Activated T-cell treated with anti-CD3 and anti-CD28 coated beads for 48 hours (primary cell): ENCODE measurements at places on chromosomes 5 and 9.

DNA sequence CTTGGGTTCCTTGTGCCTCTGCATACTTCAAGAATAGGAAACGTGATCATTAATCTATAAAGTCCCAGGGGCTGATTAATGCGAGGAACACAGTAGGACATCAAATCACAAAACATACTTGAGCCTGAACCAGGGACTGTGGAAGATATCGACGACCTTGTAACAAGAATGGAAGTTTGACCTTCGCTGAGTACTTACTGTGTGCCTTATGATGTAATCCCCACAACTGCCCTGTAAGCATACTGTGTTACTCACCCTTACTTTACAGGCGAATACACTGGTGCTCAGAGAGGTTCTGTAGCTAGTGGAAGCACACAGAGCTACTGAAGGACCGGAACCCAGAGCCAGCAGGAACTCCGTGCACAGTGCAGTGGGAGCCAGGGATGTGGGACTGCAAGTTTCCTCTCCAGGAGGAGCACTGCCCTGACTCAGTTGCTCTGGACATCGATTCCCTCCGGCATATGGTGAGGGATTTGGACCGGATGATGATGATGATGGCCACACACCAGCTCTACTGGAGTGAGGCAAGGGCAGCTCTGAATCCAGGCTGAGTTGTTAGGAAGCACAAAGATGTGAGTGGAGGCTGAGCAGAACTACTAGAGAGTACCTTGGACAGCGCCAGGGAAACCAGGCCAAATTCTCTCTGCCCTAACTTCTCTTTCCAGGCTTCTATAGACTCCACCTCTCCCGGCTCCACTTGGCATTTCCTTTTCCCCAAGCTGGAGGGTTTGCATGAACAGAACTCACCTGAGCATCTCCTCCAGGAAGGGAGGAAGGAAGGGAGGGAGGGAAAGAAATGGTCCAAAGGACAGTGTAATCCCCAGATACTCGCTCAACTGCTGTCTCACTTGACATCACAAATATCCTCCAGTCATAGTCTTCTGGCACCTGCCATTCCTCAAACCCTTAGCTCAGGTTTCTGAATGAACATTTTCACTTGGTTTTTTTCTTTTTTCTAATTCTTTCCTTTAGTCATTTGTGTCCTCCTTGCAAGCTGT lies 1.5 kb upstream of the GABBR2 start:
- DNase-seq: no peak

DNA sequence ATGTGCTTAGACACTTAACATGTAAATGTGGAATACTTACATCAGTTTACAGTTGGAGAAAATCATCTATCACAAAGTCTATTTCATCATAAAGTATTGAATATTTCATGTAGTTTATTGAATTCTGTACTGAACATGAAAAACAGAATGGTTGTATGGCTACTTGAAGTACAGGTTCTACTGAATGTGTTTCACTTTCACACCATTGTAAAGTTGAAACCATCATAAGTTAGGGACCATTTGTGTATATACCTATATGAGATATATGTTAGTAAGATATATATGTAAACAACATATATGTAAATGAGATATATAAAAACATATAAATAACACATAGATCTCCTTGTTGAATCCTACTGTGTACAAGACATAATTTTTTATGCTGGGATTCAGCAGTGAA lies 63.0 kb upstream of the TAF11L2 start:
- no peak for DNase-seq

DNA sequence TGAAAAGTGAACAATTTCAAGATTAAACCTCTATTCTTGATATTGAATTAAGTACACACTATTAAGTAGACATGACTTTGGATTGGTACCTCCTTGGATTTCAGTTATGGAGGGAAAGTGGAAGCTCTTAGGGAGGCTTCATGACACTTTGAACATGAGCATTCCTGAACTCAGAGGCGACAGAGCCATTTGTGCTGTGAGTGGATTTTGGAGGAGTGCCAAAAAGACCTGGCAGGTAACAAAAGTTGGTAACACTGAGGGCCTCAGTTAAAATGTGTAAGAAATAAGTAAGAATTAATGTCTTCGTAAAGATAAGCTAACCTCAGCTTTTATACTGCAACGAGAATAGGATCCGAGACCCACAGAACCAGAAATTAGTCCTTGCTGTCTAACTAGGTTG lies 356.7 kb downstream of the ARRDC3 start:
- no peak for DNase-seq

DNA sequence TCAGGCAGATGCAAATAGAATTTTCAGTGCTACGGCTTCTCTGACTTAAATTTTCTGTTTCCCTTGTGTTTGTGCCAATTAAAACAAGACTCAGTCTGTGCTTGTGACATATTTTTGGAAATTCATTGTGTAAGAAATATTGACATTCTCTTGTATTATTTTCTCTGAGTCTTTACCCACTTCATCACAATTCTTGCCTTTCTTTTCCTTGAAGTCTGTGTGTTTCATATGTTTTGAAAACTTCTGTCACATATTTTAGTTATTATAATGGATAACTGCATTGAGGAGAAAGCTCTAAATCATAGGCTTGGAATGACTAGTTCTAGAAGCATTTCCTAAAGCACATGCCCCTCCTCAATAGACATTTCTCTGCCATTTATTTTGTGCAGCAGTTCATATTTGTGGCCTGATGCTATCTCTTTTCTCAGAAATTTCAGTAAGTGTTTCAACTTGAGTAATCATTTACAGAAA lies 206.6 kb downstream of the PALM2AKAP2 start:
- no peak for DNase-seq

DNA sequence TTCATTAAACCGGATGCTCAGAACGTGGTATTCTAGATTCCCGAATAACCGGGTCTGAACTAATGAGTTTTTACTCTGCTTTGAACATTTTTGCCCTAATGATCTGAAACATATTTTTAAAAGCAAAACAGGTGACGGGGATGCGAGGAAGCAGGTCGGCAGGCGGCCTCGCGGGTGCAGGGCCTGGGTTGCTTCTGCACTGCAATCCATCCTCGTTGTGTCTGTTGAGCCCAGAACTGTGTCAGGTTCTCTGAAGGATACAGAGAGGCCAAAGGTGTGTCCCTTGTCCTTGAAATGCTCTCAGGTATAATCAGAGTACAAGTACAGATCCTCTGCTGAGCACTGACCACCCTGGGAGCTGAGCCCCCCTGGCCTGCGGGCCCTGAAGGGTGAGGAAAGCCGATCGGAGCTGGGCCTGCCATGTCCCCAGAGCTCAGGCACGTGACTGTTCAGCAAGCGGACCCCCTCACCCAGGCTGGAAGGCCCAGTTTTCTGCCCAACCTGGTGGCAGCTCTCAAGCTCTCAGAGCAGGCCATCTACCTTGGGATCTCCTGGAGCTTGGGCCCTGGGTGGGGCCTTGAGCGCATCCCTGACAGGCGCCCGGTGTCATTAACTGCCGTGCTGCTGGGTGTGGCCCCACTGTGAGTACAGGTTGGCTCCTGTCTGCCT lies 151.8 kb downstream of the OLFM1 start:
- no peak for DNase-seq

DNA sequence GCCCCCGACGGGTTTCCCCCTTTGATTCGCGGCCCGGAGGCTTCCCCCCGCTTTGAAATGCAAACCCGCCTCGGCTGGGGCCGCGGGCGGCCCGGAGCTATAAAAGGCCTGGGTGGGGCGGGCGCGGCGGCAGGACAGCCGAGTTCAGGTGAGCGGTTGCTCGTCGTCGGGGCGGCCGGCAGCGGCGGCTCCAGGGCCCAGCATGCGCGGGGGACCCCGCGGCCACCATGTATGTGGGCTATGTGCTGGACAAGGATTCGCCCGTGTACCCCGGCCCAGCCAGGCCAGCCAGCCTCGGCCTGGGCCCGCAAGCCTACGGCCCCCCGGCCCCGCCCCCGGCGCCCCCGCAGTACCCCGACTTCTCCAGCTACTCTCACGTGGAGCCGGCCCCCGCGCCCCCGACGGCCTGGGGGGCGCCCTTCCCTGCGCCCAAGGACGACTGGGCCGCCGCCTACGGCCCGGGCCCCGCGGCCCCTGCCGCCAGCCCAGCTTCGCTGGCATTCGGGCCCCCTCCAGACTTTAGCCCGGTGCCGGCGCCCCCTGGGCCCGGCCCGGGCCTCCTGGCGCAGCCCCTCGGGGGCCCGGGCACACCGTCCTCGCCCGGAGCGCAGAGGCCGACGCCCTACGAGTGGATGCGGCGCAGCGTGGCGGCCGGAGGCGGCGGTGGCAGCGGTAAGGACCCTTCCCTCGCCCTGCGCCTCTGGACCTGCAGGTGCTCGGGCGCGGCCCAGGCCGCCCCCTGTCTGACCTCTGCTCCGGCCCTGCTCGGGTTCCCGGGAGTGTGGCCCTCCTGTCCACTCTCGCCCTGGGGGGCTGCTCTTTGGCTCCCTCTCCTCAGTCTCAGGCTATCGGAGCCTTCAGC lies at the start of gene CDX1:
CDX1 (plus strand) TSS at position 129 of the 862 bp plus-strand sequence; CDS start at position 228, 99 bp downstream.
- no peak for DNase-seq

DNA sequence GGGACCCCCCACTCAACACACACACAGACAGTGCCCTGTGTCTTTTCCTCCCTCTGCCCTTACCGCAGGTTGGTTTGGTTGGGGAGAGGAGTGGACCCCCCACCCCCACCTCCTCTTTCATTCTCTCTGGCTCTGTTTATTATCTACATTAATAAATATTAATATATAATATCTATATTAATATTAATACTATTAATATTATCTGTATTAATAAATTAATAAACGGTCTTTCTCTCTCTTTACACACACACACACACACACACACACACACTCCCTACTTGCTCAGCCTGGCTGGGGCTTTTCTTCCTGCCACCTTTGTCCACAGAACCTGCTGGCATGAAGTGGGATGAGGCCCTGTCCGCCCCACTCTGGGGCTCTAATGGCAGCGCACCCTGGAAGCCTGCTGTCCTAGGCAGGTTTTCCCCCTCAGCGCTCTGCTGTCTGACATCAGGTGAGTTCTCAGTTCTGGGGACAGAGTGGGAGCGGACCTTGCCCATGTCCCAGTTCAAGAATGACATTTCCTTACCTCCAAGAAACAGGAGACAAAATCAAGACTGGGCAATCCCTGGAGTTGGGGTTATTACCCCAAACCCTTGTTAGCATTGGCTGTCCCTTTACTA lies 10.5 kb upstream of the SMIM32 start:
- DNase-seq: no peak

GRCh38 chr9:126499911-126500599 lies 113.7 kb upstream of the LMX1B start:
- no peak for DNase-seq

GRCh38 chr5:97094579-97095317 lies 47.7 kb downstream of the LIX1 start:
- DNase-seq: no peak
